Small intestine (tissue), 16 donors: ENCODE measurements at places on chromosomes 7 and 10. TPM values are rescaled to one million over a fixed set of nuclear protein-coding genes. Genes with fewer than 3 reads are reported as not detected.

The PHYHIPL gene
- 19.7 TPM for polyA plus RNA-seq

DNA sequence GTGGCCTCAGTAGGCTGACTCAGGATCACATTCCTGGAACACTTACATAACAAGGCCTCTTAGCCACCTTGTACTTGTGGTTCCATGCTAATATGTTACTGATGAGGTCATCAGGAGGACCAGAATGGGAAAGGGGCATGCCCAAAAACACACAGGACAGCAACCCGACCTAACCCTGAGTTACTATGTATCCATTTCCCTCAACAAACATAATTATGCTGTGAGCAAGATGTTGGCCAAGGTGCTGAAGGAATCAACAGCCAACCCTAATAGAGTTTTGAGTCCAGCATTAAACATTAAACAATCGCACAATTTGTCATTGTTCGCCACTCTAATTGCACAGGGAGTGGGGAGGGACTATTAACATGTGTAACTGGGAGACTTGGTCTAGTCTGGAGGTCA, 129.4 kb downstream of the PLPP4 start:
- DNase-seq, result no peak

The IQUB gene
- polyA plus RNA-seq, result not detected

The ADIRF gene
- polyA plus RNA-seq, result 193 TPM

The GIMAP4 gene
- 14.1 TPM for polyA plus RNA-seq

DNA sequence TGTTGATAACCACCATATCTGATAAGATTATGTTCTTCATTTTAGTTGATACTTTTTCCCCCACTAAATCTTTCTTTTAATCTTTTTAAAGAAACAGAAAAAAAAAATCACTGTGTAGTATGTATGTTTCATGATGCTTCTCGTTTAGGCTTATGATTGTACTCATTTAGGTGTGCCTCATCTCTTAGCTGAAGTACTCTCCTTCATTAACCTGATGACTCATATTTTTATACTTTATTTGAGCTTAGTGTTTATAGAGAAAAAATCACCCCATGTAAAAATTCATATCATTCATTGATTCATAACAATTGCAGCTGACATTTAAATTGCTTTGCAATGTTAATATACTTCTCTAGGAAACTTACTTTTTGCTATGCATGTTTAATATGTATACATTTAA, 158.9 kb downstream of the MLLT10 start:
- DNase-seq, result no peak

DNA sequence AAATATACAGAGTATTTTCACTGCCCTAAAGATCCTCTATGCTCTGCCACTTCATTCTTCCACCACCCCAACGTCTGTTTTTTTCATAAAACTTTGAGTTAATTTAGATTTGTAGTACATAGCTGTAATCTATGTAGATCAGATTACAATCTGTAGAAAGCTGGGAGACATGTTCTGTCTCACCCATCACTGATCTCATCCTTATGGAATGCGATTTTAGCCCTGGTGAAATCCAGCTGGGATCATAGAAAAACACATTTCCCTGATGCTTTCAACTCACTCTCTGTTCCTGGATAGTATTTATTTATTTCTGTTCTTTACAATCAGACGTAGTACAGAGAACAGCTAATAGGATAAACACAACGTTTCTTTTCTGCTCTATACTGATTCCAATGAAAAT, 521.0 kb downstream of the KIF20B start:
- no peak for DNase-seq

DNA sequence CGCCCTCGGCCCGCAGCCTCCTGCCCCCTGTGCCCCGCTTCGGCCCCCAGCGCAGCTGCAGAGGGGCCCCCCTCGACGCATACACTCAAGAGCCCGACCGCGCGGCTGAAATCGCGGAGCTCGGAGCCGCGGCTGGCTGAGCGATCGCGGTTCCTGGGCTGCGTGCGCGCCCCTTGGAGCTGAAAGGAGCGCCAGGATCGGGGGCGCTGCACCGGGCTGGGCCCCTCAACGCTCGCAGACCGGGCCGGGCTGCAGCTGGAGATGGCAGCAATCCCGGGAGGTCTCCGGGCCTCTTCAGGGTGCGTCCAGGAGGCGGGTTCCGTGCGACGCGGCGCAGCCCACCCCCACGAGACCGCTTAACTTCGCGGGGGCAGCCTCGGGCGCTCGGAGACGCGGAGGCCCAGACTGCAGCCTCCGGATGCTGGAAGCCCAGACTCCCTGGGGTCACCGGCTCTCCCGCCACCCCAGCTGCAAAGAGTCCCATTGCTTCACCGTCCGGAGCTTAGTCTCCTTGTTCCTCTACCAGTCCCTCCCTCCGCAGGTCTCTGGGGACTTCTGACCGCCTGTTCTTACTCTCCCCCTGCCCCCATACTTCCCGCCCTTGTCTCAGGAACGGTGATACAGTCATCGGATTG, 73.0 kb upstream of the LRRC4 start:
- peak; percentile 46 for DNase-seq

DNA sequence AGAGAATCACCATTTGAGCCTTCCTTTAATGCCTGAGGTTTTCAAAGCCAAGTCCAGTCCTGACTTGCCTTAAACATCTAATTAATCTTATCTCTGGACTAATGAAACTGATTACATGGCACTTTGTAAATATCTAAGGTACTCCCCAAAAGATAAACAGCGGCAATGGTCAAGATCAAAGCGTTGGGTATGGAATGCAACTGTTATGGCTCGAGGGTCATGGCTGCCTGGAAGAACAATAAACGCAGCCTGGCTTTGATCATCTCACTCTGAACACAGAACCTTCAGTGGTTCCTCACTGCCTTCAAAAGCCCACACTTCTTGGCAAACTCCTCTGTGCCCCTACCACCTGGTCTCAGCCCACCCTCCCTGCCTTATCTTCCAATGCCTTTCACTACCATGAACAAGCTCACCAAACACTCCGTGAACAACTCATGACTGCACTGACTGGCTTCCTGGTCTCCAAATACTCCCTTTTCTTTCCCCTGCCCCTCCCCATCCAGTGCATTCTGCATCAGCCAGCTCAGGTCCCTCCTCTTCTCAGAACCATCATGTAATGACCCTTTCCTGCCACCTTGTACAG, 150.2 kb upstream of the NFE2L3 start:
- DNase-seq, result peak; percentile 61

DNA sequence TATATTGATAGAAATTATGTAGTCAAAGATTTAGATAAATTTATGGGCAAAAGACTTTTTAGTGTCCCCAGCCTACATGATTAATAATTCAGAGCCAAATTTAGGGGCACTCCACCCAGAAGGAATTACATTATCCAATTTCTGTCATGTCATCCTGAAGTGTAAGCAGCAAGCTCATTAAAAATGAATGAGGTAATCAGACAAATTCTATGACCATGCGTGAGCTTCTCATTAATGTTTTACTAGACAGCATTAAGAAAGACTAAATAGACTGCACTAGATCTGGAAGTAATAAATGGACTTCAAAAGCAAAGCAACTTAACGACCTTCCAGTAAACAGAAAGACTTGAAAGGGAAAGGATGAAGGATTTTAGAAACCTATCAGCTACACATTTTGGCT, 22.7 kb upstream of the TRUB1 start:
- peak; percentile 56 for DNase-seq

The LLCFC1 gene
- polyA plus RNA-seq, result not detected

DNA sequence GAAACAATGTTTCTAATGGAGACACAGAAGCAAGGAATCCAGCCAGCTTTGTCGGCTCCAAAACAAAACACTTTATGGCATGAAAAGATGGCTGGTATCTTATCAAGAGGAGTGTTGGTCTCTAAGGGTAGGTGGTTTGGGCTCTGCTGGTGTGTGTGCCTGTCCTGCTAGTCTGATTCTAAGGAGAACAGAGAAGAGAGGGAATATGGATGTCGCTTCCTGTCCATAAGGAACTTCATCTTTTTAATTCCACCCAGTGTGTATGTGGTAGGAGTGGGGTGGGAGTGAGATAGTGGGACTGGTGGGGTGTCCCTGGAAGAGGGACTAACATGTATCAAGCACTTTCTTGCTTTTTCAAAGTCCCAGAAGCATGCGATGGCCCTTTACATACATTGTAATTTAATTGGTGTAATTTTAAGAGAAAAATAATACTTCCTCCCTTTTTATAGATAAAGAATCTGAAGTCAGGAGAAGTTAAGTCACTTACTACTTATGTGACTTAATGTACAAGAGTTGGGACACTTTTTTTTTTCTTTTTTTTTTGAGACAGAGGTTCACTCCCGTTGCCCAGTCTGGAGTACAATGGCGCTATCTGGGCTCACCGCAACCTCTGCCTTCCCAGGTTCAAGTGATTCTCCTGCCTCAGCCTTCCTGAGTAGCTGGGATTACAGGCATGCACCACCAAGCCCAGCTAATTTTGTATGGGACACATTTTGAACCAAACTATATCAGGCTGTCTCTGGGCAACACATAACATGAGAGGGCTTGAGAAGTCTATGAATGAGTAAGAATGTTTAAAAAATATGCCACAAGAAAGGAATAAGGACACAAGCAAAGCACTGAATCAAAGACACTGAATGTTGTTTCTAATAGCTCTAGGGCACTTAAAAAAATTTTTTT, 18.8 kb downstream of the NT5C3A start:
- no peak for DNase-seq

DNA sequence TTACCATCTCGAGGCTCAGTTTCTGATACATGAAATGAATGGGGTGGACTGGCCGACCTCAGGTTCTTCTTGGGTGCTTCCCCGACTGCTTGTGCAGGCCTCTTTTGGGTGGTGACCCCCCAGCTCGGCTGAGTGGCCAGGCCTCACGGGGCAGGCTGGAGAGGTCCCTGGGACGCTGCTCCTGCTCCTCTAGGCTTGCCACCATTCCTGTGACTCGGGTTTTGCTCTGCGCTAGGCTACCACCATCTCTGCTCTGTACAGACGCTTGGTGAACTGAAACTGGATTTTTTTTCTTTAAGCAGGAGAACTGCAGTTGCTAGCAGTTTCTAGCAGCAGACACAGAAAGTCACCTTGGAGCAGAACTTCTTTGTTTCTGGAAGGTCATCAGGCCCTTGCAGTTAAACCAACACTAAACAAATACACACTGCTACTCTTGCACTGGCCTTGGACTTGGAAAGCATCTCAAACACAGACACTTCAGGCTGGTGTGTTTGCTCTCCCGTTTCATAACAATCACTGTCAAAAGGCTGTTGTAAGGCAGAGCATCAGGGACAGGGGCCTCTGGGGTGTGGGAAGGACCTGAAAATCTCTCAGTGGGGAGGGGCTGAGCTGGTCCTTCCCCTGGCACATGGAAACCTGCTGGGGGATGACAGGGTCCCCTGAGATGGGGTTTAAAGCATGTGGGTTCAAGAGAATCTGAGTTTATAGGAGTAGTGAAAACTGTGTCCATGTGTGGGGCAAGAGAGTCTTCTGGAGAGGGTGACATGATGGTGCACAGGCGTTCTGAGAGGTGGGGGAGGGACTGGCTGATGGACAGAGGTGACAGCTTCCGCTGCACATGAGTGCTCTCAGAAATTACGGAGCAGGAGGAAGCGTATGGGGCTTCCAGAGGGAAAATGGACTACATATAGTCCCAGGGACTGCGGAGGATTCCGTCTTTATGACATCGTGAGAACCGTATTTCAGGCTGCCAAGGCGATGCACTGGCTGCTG, 35.0 kb upstream of the GIMAP8 start:
- peak; percentile 17 for DNase-seq

- DNase-seq, result peak; percentile 31
These were observed 36.8 kb downstream of the LRRC72 start for GRCh38 chr7:16563281-16564022.

GRCh38 chr7:51882412-51882811, 565.8 kb upstream of the COBL start:
- DNase-seq, result no peak

GRCh38 chr7:112723416-112723815, 66.8 kb downstream of the TMEM168 start:
- DNase-seq, result no peak

GRCh38 chr7:26208040-26208439, 6.5 kb downstream of the CBX3 start:
- no peak for DNase-seq

DNA sequence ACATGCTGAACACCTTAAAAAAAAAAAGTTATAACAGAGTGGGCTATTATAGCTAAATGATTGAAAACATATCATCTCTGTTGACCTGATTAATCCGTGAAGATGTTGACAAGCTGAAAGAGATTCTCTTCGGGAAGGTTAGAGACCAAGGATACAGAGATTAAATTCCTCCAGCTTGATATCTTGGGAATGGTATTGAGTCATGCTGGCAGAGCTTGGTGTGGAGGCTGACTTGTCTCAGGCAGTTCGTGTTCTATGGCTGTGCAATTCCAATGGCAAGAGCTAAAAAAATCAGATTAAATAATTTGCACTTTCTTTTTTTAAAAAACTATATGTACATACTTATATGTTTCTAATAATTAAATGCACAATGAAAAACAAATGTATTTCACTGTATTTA, 24.9 kb upstream of the CACNA2D1 start:
- no peak for DNase-seq

DNA sequence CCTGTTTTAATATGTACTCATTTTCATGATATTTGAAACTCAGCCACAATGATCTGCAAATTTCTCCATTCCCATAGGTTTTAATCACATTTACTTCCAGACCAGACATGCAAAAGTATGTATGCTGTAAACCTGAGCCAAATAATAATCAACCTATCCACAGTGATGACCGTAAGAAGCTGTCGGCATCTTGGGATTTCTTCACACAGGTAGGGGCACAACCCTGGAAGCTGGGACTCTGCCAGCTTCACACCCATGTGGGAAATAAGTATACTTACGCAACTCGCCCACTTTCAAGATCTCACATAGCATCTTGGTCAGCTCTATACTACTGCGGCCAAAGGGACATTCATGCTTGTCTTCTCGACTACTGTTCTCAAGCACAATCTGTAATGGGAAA, 352.3 kb downstream of the ELMO1 start:
- no peak for DNase-seq

- DNase-seq, result no peak
These were observed 350.1 kb downstream of the RNLS start for GRCh38 chr10:88232983-88233543.

- no peak for DNase-seq
These were observed 137.7 kb downstream of the LRRC4 start for GRCh38 chr7:127893547-127893946.

DNA sequence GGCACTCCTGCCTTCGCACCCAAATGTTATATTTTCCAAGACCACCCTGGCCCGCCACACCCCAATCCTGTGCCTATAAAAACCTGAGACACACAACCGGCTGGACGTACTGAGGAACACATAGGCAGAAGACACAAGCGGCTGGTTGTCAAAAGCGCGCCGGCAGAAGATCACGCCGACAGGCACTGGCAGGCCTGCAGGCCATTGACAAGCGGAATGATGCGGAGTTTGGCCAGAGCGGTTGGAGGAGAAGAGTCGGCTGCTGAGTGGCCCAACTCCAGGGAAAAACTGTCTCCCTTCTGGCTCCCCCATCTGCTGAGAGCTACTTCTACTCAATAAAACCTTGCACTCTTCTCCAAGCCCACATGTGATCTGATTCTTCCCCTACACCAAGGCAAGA, 39.7 kb upstream of the SAMD8 start:
- no peak for DNase-seq

The HKDC1 gene
- 45.7 TPM for polyA plus RNA-seq

- DNase-seq, result peak; percentile 74
These were observed 117.9 kb upstream of the KLF6 start for GRCh38 chr10:3902809-3903410.
